ENCODE measurements at places on chromosomes 4 and X.

GRCh38 chr4:10733481-10734062, 49.0 kb upstream of the CLNK start:
- no peak for DNase-seq

DNA sequence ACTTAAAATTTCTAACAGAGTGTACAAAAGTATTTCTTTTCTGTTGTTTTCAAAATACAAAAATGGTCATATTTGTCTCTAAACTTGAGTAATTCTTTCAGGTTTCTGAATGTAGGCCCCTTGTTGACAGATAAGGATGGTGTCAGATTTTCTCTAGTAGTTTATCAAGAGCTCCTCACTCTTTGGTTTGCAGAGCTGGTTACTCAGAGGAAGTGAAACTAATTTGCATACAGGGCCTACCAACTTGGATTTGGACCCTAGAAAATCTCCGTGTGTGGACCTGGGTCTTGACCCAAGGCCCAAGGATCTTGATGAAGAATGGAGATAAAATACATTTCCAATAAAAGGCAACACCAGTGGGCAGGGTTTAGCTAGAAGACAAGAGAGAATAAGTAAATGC, 433 bp upstream of the ADH6 start:
- DNase-seq = no peak

- DNase-seq = no peak
These were observed at the start of gene LRRC66 for GRCh38 chr4:52019936-52020657. TSS of gene LRRC66 (minus strand) at chr4:52020363. CDS start at chr4:52017613, 2,750 bp downstream.

GRCh38 chr4:182448281-182449151, 205.3 kb downstream of the TENM3 start:
- DNase-seq = no peak

GRCh38 chr4:56742080-56742871, 61.2 kb upstream of the HOPX start:
- DNase-seq = no peak

DNA sequence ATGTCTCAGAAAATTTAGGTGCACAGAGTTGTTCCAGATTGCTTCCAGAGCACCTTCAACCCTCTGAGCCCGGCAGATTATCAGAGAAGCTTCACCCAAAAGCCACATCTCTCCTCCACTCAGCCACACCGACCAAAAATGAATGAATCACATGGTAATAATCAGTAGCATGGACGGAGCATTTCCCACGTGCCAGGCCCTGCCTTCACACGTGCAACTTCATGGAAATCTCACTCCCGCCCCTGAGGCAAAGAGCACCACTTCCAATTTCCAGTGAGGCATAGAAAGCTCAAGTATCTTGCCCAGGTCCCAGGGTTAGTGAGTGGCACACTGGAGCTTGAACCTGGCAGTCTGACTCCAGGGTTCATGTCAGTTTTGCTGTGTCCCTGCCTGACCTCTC, 56.5 kb downstream of the RELL1 start:
- DNase-seq = no peak

DNA sequence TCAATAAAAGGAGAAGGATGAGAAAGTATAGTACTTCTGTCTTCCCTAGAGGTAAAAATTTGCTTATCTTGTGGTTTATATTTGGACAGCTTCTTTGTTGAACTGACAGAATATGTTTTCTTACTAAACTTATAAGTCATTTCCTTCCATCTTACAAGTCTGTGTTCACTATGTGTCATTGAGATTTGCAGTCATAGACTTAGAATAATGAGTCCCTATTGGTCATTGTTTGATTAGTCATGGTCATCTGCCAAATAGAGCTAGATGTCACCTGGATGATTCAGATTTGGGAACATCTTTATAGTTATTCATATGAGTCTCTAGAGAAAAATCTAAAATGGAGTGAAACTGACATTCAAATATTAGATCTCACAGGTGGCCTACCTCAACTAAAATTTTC, 51.5 kb downstream of the SPATA18 start:
- DNase-seq = no peak

DNA sequence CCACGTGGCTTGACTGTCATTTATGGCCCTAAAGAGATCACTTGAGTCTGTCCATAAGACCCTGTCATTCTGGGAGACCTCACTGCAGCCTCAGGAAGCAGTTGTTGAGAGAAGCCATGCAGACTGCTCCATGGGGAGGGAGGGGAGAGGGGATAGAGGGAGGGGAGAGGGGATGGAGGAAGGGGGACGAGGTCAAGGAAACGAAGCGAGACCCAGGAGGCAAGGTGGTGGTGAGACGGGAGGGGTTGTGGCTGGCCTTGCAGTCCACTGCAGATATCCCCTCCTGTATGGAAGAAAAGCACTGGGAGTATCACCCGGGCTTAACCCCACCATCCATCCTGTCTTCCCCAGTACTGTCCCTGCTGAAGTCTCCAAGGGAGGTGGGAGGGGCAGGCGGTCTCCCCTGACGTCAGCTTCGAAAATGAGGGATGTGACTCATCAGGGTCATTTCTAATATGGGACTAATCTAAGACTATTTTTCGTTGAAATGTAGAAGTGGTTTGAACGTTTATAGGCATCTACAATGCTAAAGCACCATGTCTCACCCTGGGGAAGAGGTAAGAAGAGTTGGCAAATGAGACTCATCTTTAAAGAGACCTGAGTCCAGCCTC, 5.6 kb downstream of the TMEM255A start:
- no peak for DNase-seq

DNA sequence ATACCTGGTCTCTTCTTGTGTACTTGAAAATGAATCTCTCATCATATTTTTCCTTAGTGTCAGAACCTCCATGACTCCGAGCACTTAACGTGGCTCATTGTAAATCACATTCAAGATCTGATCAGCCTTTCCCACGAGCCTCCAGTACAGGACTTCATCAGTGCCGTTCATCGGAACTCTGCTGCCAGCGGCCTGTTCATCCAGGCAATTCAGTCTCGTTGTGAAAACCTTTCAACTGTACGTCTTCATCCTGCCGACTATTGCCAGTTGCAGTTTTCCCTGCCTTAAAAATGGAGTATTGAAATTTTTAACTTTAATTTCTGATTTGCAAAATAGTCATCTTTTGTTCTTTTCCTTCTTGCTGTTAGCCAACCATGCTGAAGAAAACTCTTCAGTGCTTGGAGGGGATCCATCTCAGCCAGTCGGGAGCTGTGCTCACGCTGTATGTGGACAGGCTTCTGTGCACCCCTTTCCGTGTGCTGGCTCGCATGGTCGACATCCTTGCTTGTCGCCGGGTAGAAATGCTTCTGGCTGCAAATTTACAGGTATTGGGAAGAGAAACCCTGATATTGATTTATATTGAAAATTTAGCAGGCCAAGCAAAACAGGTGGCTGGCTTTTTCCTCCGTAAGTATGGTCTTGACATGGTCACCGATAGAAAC, 42.4 kb upstream of the MSANTD1 start:
- DNase-seq = no peak

GRCh38 chr4:169620880-169621248, 486 bp downstream of the CLCN3 start:
- no peak for DNase-seq

- no peak for DNase-seq
These were observed 25.2 kb downstream of the DDIT4L start for GRCh38 chr4:100164808-100165760.

GRCh38 chr4:68489338-68489737, 42.1 kb downstream of the TMPRSS11E start:
- no peak for DNase-seq

DNA sequence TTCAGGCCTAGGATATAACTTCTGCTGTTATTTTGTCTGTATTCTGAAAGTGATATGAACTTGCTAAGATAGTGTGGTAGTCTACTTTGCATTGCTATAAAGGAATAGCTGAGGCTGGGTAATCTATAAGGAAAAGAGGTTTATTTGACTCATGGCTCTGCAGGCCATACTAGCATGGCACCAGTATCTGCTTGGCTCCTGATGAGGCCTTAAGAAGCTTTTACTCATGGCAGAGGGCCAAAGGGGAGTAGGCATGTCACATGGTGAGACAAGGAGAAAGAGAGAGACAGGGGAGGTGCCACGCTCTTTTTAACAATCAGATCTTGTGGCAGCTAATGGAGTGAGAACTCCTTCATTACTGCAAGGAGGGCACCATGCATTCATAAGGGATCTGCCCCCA, 247.3 kb downstream of the GPAT3 start:
- DNase-seq = no peak

DNA sequence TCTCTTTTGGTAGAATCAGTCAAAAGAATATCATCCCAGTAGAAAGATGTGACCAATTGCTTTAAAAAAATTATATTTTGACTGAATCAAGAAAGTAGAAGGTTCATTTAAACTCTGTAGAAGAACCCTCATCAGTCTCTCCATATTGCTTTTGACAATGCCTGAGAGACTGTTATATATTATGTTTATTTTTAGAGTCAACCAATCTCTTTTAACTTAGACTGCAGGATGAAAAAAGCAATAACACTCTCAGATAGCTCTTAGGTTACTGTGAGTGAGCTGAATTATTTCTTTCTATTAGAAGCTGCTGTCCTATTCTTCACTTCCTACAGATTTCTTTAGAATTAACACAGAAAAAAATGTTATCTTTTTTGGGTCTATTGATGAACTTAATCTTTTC, 38.1 kb downstream of the GALNTL6 start:
- no peak for DNase-seq

GRCh38 chr4:138088449-138089208, 153.5 kb downstream of the SLC7A11 start:
- no peak for DNase-seq

- no peak for DNase-seq
These were observed 13.6 kb upstream of the PDGFRA start for GRCh38 chr4:54215379-54216077.

- DNase-seq = no peak
These were observed 4.3 kb upstream of the SH3BP2 start for GRCh38 chr4:2788532-2789103.

DNA sequence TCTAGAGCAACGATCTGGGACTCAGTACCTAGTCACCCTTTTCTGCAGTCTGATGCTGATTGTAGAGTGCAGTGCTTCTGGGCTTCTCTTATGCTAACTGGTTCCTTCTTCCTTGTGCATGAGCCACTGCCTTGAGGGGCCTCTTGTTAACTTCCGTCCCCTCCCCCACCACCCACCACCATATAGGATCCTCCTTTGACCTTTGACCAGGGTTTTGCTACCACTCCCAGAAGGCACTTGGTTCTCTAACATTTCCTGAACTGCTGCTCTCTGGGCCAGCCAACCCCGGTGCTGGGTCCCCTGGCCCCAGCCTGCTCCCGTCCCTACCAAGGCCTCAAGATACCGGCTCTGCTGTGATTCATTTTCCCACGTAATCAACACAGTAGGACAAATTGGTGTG, 104.6 kb upstream of the KLF3 start:
- DNase-seq = no peak

- DNase-seq = no peak
These were observed 218.9 kb downstream of the HS3ST1 start for GRCh38 chr4:11209826-11210225.

GRCh38 chr4:47071901-47072341, 40.6 kb downstream of the GABRB1 start:
- no peak for DNase-seq

- DNase-seq = no peak
These were observed 66.0 kb upstream of the NKX1-1 start for GRCh38 chr4:1472148-1472797.

DNA sequence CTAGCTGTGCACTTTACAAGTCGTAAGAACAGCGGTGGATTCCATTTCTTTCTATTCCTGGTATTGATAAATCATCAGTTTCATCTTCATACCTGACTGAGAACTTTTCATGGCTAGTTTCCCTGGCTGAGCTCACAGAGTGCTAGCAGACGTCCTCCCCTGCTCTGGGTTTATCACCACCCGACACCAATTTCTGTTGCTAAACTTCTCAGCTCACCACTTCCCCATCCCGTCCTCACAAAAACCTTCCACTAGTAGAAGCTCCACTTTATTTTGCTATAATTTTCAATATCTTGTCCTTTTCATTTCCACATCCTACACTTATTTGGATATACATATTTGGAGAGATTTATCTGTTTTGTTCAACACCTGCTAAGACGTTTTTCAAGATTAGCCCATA, 869.4 kb upstream of the FRG1 start:
- DNase-seq = no peak

DNA sequence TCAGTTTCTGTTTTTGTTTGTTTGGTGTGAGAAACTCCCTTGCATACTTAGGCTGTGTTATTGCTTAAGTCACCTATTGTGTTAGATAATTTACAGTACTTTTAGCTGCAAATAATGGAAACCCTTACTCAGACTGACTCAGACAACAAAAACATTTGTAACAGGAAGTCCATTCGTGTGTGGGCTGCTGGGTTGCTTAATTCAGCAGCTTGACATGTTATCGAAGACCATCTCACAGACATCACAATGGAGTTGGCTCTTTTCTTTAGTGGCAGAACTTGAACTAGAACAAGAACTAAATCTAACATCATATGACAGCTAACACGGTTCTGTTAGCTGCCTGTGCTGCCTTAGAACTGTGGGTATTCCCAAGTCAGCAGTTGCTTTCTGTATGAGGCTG, 9.9 kb upstream of the GABRE start:
- DNase-seq = no peak

DNA sequence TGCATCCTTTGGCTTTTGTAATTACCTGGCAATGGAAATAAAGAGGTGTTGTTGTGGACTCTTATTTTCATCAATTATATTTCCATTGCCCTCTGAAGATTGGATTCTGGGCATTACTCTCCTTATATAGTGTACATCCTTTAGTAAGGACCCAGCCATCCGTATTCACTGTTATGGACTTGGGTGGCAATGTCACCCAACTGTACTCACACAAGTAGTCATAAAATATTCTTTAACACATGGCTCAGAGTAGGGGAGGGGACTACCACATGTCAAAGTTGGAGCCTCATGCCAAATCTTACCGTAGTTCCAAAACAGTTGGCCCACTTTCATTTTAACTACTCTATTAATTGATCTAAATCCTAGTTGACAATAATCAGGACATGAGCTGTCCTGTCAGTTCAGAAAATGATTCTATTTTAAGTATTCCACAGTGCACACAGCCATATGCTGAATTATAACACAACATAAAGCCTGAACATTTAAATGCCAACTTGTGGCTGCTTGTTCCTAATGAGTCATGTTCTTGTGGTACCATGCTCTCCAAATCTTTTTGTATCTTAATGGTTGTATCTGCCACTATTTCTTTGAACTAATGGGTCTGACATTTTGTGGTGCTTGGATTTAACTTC, 4.9 kb downstream of the FRAS1 start:
- no peak for DNase-seq

GRCh38 chr4:55386073-55386472, 9.7 kb upstream of the TMEM165 start:
- no peak for DNase-seq

- no peak for DNase-seq
These were observed 51.7 kb upstream of the CHRDL1 start for GRCh38 chrX:110847334-110847733.

GRCh38 chr4:37441231-37442061, 196.9 kb downstream of the NWD2 start:
- no peak for DNase-seq

Measured in stimulated activated CD8-positive, alpha-beta memory T cell treated with anti-CD3 and anti-CD28 coated beads, Interleukin-12 subunit alpha, Interleukin-12 subunit beta, amount 100 ng/mL, for 4 hours (primary cell).